Vagina (tissue), 2 donors: ENCODE measurements at places on chromosomes 4 and X. TPM values are rescaled to one million over a fixed set of nuclear protein-coding genes. Genes with fewer than 3 reads are reported as not detected.

GRCh38 chrX:47577424-47577823 is 4.8 kb upstream of the TIMP1 start:
- no peaks in the 10 kb centered on the region for H3K36me3 ChIP-seq
- no peak overlapping the region for H3K4me3 ChIP-seq
- DNase-seq: peak; percentile 77
- no peaks in the 10 kb centered on the region for H3K27me3 ChIP-seq
- H3K4me1 ChIP-seq: peaks cover 5% of the 10 kb centered on the region
- no peak overlapping the region for H3K27ac ChIP-seq

GRCh38 chr4:94744850-94745249 is 12.9 kb upstream of the BMPR1B start:
- H3K27ac ChIP-seq: no peak overlapping the region
- no peaks in the 10 kb centered on the region for H3K4me1 ChIP-seq
- no peaks in the 10 kb centered on the region for H3K27me3 ChIP-seq
- no peak overlapping the region for H3K4me3 ChIP-seq

GRCh38 chr4:45155081-45155777 is 428.9 kb upstream of the GNPDA2 start:
- H3K4me1 ChIP-seq: no peaks in the 10 kb centered on the region
- H3K27ac ChIP-seq: no peak overlapping the region
- H3K36me3 ChIP-seq: no peaks in the 10 kb centered on the region
- no peak overlapping the region for H3K4me3 ChIP-seq
- DNase-seq: no peak

The NPY1R gene
- 16.7 TPM for total RNA-seq

The HDAC6 gene
- 67.8 TPM for total RNA-seq

- no peaks in the 10 kb centered on the region for H3K27me3 ChIP-seq
- no peak for DNase-seq
- no peak overlapping the region for H3K27ac ChIP-seq
- H3K4me1 ChIP-seq: no peaks in the 10 kb centered on the region
These were observed 96.6 kb downstream of the SH3KBP1 start for GRCh38 chrX:19790829-19791228.

The CFP gene
- 0.74 TPM for total RNA-seq

DNA sequence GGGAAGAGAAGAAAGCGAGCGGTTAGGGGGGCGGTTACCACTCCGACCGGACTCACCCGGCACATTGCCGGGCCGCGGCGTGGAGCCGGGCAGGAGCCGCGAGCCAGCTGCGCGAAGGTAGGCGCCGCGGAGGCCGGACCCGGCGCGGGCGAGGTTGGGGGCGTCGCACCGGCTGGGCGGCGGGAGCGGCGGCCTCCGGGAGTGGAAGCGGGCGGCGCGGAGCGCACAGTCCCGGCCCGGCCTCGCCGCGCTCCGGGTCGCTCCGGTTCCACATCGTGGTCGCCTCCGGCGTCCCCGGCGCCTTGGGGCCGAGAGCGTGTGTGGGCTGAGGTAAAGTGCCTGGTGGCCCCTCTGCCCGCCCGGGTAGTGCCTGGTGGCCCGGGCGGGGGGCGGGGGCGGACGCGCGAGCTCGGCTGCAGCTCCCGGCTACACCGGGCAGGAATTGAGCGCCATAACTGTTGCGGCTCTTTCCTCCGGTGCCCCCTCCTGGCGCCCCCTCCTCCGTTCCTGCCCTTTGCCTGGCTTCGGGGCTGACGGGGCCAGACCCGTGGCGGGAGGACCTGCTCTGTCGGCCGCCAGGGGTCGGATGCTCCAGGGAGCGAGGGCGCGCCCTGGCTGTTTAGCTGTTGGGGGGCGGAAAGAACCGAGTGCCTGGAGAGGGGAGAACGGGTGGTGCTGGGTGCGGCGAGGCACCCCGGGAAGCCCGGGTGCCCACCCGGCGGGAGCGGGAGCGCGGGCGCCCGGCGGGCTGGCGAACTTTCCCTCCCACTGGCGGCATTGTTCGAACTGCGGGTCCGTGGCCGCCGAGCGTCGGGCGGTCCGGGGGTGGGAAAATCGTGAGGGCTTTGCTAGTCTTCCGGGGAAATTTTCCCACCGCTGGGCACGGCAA is 626 bp downstream of the JADE3 start:
- no peaks in the 10 kb centered on the region for H3K36me3 ChIP-seq
- no peak for DNase-seq
- no peaks in the 10 kb centered on the region for H3K4me1 ChIP-seq
- H3K4me3 ChIP-seq: peak overlapping the region; percentile 59

DNA sequence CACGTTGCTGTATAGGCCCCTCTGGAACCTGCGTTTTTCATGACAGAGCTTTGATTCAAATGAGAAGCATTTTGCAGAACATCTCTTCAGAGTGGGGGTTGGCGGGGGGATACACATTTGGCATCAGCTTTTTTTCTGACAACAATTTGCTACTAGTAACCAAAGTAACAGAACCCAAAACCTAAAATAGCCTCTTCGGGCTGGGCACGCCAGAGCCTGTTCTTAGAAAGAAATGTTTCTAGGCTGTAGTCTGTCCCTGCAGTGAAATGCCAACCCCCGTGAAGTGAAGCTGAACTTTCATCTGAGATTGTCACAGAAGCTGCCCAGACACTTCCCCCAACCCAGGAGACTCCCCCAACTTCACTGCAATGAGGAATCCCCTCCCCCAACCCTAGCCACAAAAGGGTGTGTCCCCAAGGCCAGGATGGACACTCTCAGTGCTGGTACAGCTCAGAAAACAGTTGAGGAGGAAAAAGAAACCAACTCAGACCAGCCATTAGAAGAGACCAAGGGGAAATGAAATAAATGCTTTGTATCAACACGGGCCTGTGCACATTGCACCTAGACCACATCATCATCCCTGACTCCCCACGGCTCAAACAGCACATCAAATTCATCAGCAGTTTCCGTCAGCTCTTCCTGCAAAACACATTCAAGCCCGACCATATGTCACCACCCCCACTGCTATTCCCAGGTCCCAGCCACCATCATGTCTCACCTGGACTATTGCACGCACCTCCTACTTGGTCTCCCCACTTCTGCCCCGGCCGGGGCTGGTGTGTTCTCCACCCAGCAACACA is 8.4 kb upstream of the MAN2B2 start:
- DNase-seq: no peak
- H3K4me3 ChIP-seq: no peak overlapping the region
- H3K27me3 ChIP-seq: no peaks in the 10 kb centered on the region
- H3K27ac ChIP-seq: no peak overlapping the region
- H3K36me3 ChIP-seq: no peaks in the 10 kb centered on the region
- peaks cover 17% of the 10 kb centered on the region for H3K4me1 ChIP-seq

DNA sequence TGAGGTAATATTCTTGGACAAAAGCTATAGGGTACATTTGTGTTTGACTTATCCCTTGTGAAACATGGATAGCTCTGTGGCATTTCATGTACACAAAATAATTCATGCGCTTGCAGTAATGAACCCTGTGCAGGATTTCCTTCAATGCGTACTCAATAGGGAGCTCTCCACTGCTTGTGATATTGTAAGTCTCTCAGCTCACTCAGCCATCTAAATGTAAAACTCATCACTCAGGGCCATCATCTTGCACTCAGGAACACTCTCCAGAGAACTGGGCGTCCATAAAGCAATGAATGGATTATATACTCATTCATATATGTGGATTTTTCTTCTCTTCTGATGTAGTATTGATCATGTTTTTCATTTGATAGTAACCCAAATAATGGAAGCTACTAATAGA is 288.1 kb downstream of the DCTD start:
- no peak overlapping the region for H3K4me3 ChIP-seq
- H3K36me3 ChIP-seq: no peaks in the 10 kb centered on the region
- no peak overlapping the region for H3K27ac ChIP-seq
- no peak for DNase-seq
- no peaks in the 10 kb centered on the region for H3K4me1 ChIP-seq

DNA sequence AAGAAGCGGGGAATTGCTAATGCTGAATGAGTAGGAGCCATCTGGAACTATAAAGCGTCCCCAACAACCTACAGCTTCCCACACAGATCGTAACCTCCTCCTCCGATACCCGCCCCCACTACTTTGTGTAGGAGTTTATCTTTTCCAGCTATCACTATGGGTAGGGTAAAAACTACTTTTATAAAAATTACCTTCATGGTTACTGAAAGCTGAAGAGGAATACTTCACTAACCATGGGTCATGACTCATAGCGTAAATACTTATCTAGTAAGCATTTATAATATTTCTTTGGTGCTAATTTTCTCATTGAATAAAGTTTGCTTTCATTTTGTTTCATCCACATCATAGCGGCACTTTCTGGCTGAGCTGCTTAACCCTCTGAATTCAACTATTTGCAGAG is 79.4 kb upstream of the TNIP3 start:
- no peak overlapping the region for H3K27ac ChIP-seq
- no peak overlapping the region for H3K4me3 ChIP-seq
- H3K27me3 ChIP-seq: no peaks in the 10 kb centered on the region
- H3K36me3 ChIP-seq: no peaks in the 10 kb centered on the region
- DNase-seq: no peak

DNA sequence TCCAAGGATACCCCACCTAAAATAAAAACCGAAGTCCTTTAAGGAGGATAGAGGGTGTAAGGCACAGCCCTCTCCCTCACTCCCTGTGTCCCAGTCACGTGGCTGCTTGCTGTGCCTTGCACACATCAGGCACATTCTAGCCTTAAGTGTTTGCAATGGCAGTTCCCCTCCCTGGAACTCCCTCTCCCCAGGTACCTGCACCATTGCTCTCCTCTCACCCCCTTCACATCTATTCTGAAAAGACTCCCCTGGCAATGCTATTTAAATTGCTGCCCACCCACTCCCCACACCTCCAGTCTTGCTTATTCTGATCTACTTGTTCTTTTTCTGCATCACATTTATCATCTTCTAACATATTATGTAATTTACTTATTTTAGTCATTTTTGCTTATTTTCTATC is 91.6 kb upstream of the LNX1 start:
- H3K27me3 ChIP-seq: no peaks in the 10 kb centered on the region
- H3K36me3 ChIP-seq: no peaks in the 10 kb centered on the region
- DNase-seq: no peak
- no peak overlapping the region for H3K4me3 ChIP-seq

DNA sequence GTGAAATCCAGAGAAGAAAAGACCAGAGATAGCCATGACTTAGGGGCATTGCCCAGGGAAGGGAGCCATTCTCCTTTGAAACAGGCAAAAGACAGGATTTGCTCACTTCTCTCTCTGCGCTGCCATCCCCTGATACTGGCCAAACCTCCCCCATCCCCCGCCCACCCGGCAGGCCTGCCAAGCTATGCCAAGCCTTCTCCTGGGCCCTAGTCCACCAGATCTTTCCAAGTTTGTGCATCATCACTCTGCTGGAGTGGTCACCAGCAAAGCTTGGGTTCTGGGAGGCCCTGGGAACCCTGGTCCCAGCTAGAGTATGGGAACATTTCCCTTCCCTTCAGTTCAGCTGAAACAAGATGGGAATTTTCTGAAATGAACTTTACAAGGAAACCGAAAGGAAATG is 18.4 kb downstream of the EFNB1 start:
- H3K4me3 ChIP-seq: no peak overlapping the region
- no peak for DNase-seq
- H3K27ac ChIP-seq: no peak overlapping the region

GRCh38 chrX:48043056-48043455 is 28.4 kb downstream of the ZNF630 start:
- no peaks in the 10 kb centered on the region for H3K27me3 ChIP-seq
- no peaks in the 10 kb centered on the region for H3K36me3 ChIP-seq
- H3K27ac ChIP-seq: no peak overlapping the region
- no peak overlapping the region for H3K4me3 ChIP-seq
- no peaks in the 10 kb centered on the region for H3K4me1 ChIP-seq
- no peak for DNase-seq
